ENCODE measurements at places on chromosomes 11 and 22.
A peak's percentile ranks its signal among the peaks of the same experiment; 100 is the strongest.

DNA sequence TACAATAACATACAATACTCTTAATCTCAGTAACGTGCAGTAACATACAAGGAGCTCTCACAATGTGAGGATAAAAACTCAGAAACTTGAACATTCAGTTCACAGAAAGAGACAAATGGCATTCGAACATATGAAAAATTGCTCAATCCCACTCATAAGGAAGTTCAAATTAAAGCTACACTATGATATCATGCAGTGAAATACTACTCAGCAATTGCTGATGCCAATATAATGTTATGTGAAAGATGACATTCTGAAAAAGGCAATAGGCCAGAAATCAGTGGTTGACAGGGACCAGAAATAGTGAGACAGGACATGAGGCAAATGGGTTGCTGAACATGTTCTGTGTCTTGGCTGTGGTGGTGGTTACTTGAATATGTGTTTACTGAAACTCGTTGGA, 33.7 kb upstream of the PITPNB start:
- DNase-seq, result no peak

DNA sequence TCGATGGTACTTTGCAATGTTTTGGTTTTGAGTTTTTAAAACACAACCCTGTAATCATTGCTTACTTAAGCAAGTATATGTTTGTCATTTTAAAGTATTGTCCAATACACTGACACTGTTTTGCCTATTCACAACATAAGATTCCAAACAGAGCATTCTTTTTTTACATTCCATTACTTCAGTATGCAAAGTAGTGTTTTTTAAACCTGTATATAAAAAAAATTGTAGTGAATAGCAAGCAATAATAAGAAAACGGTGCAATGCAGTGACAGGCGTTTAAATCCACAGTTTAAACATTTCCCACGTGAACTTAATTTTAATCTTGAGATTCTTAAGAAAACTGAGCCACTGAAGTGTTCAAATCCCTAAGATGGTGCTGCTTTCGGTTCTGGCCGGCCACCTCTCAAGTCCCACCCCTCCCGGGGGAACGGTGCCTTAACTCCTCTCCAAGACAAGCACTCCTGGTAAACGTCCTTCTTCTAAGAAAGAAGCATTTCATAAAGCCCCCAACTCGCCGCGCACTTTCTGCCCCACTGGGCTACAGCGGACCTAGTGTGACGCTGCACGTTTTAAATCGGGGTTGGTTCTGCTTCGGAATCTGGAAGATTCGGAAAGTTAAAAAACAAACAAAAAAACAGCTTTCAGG, 2.9 kb downstream of the PGR start:
- peak; percentile 1 for DNase-seq

- no peak for DNase-seq
Observed at GRCh38 chr22:25876871-25877270, 134.9 kb downstream of the MYO18B start.

GRCh38 chr11:12110714-12111548, 541 bp downstream of the MICAL2 start:
- DNase-seq, result peak; percentile 87

DNA sequence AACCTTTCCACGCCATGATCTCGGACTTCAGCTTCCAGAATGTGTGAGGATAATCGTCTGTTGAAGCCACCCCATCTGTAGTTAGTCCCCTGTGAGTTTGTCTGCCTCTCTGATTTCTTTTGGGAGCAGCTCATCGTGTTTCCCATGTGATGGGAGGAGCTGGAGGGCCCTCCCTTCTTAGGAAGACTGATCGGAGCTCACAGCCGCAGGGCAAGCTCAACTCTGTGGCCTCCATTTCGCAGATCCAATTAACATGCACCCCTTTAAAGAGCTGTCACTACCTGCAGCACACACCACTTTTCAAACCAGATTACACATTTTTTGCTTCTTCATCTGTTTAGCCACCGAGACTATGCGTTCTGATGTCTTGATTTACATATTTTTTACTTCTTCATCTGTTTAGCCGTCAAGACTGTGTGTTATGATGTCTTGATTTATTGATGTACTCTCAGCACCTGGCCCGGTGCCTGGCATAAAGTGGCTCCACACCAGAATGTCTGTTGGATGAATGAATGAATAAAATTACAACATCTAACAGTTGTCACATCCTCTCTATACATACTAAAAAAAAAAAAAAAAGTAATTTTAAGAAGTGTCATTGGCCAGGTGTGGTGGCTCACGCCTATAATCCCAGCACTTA, 14.9 kb upstream of the PPFIA1 start:
- peak; percentile 7 for DNase-seq

GRCh38 chr22:50112151-50113118, 22.6 kb downstream of the MOV10L1 start:
- no peak for DNase-seq

DNA sequence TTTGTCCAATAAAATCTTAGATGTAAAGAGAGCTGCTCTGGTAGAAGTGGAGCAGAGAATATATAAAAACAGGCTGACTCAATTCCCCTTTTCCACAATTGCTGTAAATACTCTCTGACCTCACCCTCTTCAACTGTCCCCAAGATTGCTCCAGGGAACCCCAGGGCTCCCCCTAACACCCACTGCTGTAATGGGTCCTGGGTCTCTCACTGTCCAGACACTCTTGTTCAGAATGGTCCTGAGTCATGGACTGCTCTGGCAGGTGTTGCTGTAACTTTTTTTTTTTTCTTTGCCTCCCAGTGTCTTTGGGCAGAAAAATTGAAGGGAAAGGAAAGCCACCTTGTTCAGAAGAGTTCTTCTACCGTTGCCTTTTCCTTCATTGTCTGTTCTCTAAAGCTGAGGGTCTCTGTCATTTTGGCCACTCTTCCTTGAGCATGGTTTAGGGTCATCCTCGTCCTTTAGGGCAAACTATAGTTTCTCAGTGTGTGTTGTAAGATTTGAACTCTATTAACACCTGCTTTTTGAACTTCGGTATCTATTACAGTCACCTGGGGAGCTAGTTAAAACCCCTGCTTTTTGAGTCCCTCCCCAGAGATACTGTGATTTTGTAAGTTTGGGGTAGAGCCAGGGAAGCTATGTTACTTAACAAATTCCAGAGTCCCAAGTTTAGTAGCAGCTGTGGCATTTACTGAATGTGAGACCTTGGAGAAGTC, 209.5 kb downstream of the NAV2 start:
- no peak for DNase-seq

DNA sequence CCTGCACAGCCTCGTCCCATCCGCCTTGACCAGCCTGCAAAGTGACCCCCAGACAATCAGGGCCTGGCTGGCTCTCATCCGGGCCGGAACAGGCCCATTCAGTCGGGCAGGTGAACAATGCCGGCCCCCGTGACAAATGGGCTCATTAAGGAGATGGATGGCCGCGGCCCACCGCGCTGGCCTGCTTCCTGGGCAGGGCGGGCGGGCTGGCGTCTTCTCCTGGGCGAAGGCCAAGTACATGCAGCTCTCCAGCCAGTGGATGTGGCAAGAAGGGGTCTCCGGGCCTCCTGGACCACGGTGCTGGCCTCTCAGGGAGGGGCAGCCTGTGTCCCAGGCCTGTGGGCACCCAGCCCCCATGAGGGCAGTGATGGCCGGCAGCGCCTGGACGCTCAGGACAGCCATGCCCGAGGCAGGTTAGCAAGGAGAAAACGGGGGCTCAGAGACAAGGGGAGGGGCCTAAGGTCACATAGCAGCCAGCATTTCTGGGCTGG, 1022.8 kb downstream of the BRD1 start:
- no peak for DNase-seq

DNA sequence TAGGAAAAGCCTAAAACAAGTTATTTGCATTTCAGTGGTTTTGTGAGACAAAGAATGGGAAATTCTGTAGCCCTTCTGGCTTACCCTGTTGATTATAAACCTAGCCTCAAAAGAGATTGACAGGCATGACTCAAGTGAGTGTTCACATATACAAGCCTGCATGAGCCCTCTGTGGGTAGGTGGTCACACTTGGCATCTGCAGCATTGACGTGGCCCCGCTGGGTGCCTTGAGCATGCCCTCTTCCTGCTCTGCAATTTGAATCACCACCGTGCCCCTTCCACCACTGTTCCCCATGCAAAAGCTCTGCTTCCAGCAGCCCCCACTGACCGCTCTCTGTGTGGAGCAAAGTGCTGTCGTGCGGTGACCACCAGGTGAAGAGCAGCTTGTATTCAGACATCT, 21.0 kb upstream of the ADSL start:
- no peak for DNase-seq

- DNase-seq, result no peak
Observed at GRCh38 chr11:89529626-89530380, 38.6 kb upstream of the NOX4 start.

DNA sequence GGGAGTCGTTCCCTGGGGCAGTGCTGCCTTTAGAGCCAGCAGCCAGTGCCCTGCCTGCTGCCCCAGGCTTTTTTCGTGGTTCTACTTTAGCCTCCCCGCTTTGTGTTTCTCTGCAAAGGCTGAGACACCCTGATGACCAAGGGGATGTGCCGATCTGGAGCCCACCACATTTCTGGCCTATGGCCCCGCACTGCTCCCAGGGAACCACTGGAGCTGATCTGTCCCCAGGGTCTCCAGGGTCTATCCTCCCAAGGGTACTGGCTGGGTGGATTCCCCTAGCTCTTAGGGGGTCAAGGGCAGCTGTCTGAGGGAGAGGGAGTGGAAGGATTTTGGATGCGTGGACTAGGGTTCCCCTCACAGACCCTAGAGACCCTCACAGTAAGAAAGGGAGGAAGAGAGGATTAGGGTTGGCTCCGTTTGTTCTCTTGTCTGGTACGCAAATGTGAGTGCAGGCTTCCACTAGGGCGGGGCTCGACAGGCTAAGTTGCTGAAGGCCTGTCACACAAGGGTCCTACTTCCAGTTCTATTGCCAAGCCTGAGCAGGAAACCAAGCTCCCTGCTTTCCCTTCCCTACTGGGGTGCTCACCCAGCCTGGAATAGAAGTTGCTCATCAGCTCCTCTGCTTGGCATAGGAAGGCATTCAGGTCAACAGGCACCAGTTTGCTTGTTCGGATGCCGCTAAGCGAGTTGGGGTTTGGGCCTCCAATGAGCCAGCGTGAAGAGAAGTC, 19.3 kb downstream of the TREH start:
- no peak for DNase-seq

- no peak for DNase-seq
Observed at GRCh38 chr11:60717956-60718355, 6.6 kb upstream of the MS4A18 start.

DNA sequence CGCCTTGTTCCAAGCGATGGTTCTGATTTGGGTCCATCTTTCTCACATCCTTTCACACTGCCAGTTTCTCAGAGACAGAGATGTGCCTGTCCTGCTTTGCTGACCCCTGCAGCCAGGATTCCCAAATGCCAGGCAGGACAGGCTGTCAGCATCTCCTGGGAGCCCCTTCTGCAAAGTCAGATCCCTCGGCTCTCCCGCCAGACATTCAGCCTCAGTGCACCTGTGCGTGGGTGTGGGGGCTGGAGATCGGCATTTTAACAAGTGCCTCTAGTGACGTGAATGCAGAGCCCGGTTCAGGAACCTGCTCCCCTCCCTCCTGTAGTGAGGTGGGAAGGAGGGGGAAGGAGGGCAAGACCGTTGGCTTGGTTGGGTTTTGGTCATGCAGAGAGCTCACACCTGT, 108.9 kb upstream of the FGF3 start:
- DNase-seq, result no peak

DNA sequence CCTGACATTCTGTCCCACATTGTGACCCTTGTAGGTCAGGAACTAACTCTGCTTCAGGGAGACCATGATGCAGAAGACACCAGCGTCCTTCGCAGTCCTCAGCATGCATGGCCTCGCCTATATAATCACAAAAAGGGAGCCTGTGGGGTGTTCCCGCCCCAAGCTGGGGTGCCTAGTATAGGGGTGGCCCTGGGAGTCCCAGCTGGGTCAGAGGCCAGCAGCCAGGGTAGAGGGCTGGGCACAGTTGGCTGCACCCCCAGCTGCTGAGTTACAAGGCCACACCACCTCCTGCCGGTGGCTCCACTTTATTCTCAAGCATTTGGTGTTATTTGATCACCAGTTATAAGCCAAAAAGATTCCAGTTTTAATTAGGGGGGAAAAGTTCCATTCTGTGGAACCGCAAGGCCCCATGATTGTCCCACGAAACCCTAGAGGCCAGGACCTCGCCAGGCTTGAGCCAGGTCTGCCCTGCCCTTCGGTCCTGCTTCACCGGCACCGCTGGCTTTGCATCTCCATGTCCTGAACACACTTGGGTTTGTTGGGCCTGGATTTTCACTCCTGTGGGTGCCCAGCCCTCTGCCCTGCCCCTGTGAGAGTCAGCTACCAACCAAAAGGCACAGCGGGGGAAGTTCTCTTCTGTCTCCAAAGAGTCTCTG, 15.0 kb upstream of the GNB1L start:
- DNase-seq, result no peak

- no peak for DNase-seq
Observed at GRCh38 chr22:36463783-36464184, 17.7 kb downstream of the TXN2 start.

- DNase-seq, result no peak
Observed at GRCh38 chr22:50621356-50621880, 6.5 kb downstream of the ARSA start.
